ENCODE measurements at places on chromosomes 11 and 22. TPM values are rescaled to one million over a fixed set of nuclear protein-coding genes. Genes with fewer than 3 reads are reported as not detected.

GRCh38 chr22:36692280-36692679, 11.3 kb downstream of the CACNG2 start:
- no peak for DNase-seq

The LYVE1 gene
- not detected for total RNA-seq

- no peak for DNase-seq
These were observed 18.6 kb downstream of the PICALM start for GRCh38 chr11:86050196-86050709.

The LDHAL6A gene
- total RNA-seq = not detected
